Gastroesophageal sphincter (tissue), 4 donors: ENCODE measurements at places on chromosomes 1 and 21.

- no peak overlapping the region for H3K4me3 ChIP-seq
- no peaks in the 10 kb centered on the region for H3K4me1 ChIP-seq
- peak; percentile 25 for ATAC-seq
- no peaks in the 10 kb centered on the region for H3K27me3 ChIP-seq
- H3K36me3 ChIP-seq: no peaks in the 10 kb centered on the region
These were observed 12.0 kb downstream of the VAV3 start for GRCh38 chr1:107952989-107953388.

GRCh38 chr21:46005481-46005881, 23.9 kb downstream of the COL6A1 start:
- no peak overlapping the region for H3K4me3 ChIP-seq
- H3K4me1 ChIP-seq: peaks cover 24% of the 10 kb centered on the region
- ATAC-seq: no peak

DNA sequence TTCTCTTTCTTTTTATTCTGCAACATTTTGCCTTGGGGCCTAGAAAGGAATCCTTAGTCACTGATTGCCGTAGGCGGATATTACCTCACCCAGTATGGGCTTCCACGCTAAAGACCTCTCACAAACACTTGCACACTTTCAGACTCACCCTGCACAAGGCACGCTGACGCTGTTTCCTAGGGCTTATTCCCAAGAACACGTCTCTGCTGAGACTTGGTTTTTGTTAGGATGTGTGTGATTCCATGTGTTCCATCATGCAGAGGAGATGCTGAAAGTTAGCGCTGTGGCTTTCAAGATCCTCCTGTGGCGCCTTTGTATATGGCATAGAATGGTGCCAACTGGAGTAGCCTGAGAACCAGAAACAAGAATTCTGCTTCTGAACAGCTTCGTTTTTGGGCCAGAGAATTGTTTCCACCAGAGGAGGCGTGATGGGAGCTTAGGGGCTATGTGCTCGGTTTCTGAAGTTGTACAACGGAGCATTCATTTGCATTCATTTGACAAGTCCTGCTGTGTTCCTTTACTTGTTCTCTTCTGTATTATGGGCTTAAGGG, 297.0 kb downstream of the DISC1 start:
- no peaks in the 10 kb centered on the region for H3K4me1 ChIP-seq
- H3K4me3 ChIP-seq: no peak overlapping the region
- no peak for ATAC-seq
- H3K27me3 ChIP-seq: no peaks in the 10 kb centered on the region
- H3K36me3 ChIP-seq: no peaks in the 10 kb centered on the region

DNA sequence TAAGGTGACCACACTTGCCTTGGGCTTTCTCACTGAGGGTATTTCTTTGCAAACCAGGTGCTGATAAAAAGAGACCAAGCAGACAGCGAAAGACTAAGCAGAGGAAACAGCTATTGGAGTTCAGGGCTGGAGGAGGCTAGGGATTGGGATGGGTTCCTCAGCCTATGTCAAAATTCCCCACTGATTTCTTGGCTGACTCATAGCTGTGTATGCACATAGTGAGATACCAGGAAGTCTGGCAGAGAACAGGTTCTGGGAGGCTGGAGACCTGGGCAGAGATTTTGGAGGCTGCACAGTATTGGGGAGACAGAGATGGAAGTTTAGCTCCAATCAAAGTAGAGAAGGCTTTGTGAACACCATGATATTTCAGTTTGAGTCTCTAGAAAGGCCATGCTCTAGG, 25.3 kb downstream of the YARS1 start:
- no peak overlapping the region for H3K4me3 ChIP-seq
- H3K27ac ChIP-seq: no peak overlapping the region
- no peak for ATAC-seq
- peaks cover 3% of the 10 kb centered on the region for H3K36me3 ChIP-seq
- H3K4me1 ChIP-seq: no peaks in the 10 kb centered on the region

GRCh38 chr1:184189361-184189760, 137.8 kb downstream of the TSEN15 start:
- no peak overlapping the region for H3K4me3 ChIP-seq
- H3K36me3 ChIP-seq: no peaks in the 10 kb centered on the region
- H3K27ac ChIP-seq: no peak overlapping the region
- H3K4me1 ChIP-seq: peaks cover 13% of the 10 kb centered on the region

DNA sequence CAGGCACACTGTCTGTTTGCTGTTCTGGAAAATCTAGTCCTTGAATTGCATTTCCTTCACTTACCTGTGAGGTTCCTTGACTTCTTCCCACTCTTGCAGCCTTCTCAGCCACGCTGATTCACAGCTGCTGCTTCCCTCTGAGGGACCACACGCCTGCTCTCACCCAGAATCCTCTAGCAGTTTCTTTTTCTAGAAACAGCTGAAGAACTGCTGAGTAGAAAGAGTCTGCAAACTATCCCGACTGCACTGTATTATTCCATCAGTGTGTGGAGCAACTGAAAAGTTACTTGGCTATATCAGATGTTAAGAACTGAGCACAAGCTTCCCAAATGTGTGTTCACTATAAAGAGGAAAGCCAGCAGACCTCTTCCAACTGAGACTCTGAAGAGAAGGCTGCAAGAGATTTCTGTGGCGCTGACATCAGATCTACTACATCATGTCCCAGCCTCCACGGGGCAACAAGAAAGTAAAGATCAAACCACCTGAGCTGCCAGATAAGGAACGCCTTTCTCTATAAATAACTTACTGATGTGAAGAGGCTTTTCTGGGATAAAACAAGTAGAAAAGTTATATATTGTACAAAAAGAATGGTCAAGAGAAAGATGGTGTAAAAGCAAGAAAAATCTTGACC, 226.6 kb downstream of the RERE start:
- H3K4me3 ChIP-seq: no peak overlapping the region
- H3K27me3 ChIP-seq: no peaks in the 10 kb centered on the region
- peaks cover 28% of the 10 kb centered on the region for H3K4me1 ChIP-seq
- ATAC-seq: no peak
- H3K36me3 ChIP-seq: no peaks in the 10 kb centered on the region

- H3K4me3 ChIP-seq: no peak overlapping the region
- H3K36me3 ChIP-seq: no peaks in the 10 kb centered on the region
- H3K27ac ChIP-seq: no peak overlapping the region
- ATAC-seq: no peak
These were observed 68.8 kb upstream of the KCNJ15 start for GRCh38 chr21:38188037-38188436.

DNA sequence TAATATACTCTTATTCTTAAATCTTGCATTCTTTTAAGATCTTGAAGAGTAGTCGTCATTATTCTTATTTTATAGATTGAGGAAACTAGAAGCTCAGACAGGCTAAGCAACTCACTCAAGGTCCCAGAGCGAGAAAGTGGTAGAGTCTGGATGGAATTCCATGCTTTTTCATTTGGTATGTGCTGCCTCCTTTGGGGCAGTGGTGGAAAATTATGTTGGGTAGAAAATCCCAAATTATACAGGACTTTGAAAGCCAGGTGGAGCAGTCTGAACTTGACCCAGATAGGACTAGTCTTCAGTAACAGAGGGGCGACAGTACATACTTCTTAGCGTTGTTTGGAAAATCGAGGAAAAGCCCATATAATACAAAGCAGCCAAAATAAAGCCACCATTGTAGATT, 205.6 kb downstream of the ATG4C start:
- H3K4me3 ChIP-seq: no peak overlapping the region
- no peaks in the 10 kb centered on the region for H3K4me1 ChIP-seq
- H3K27me3 ChIP-seq: peaks cover 12% of the 10 kb centered on the region
- ATAC-seq: no peak

DNA sequence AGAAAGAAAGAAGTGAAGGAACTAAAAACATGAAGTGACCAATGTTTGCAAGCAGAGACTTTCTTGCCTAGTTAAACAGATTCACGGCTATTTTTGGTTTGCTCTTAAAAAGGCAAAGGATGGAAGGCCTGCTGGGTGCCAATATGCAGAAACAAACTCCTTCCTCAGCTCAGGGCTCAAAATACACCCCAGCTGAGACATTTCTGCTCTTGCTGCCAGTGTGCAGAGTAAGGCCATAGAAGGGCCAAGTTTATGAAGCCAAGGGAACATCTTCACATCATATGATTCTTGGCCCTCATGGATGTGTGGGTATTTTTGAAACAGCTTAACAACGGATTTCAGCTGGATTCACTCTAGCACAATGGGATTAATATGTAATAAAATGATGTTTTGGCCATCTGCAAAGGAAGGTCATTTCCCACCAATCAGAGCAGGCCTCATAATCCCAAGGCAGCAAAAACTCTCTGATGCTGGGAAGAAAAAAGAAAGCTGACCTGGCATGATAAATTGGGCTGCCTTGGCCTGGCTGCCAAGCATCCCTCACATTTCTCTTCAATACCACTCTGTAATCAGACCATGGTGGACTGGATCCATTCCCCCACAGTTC, 70.7 kb downstream of the CAPZB start:
- peaks cover 100% of the 10 kb centered on the region for H3K4me1 ChIP-seq
- ATAC-seq: peak; percentile 86
- peak overlapping the region; percentile 1 for H3K4me3 ChIP-seq
- H3K27ac ChIP-seq: peak overlapping the region; percentile 93
- H3K36me3 ChIP-seq: no peaks in the 10 kb centered on the region
- H3K27me3 ChIP-seq: no peaks in the 10 kb centered on the region

GRCh38 chr1:156266051-156266450, 16.6 kb downstream of the SMG5 start:
- H3K4me3 ChIP-seq: no peak overlapping the region
- no peak overlapping the region for H3K27ac ChIP-seq
- peaks cover 99% of the 10 kb centered on the region for H3K36me3 ChIP-seq
- H3K27me3 ChIP-seq: no peaks in the 10 kb centered on the region
- no peaks in the 10 kb centered on the region for H3K4me1 ChIP-seq
